ENCODE measurements at places on chromosomes 4 and X. TPM values are rescaled to one million over a fixed set of nuclear protein-coding genes. Genes with fewer than 3 reads are reported as not detected.

Gene CLDN34
- 0.13 TPM for total RNA-seq

Gene SERPINA7
- total RNA-seq: not detected

Gene PYURF
- total RNA-seq: 102 TPM

Gene CLCN3
- 25.7 TPM for total RNA-seq

Gene TCEAL5
- total RNA-seq: not detected

Gene MAGEA8
- total RNA-seq: not detected

Gene SPANXN4
- not detected for total RNA-seq

Gene S100P
- total RNA-seq: 20.1 TPM

Gene FAT1
- total RNA-seq: 116 TPM

Gene PTCHD1
- total RNA-seq: not detected

Gene MTTP
- total RNA-seq: not detected

Gene PRKG2
- total RNA-seq: 0.64 TPM

Gene FIP1L1
- 101 TPM for total RNA-seq

Gene KLHL13
- total RNA-seq: 0.96 TPM

Gene GK
- 1.8 TPM for total RNA-seq

Gene EDA2R
- 2.7 TPM for total RNA-seq

Gene ADH7
- total RNA-seq: not detected

Gene LRCH2
- 1.8 TPM for total RNA-seq

Gene SHOX
- not detected for total RNA-seq

Gene STAG2
- total RNA-seq: 73.2 TPM

Gene PDZD4
- 2.8 TPM for total RNA-seq

Gene PNMA3
- 0.08 TPM for total RNA-seq

Gene CCDC160
- 0.08 TPM for total RNA-seq

Gene TIMM17B
- 103 TPM for total RNA-seq

Gene BTK
- not detected for total RNA-seq

Gene CXCL3
- total RNA-seq: 4.3 TPM

Gene CFI
- total RNA-seq: 11.4 TPM

Gene OTUD4
- 12.1 TPM for total RNA-seq

Gene NLGN4X
- total RNA-seq: 24.3 TPM

Gene GATA1
- total RNA-seq: not detected

Gene ADH4
- not detected for total RNA-seq

Gene RHOXF1
- not detected for total RNA-seq

Gene VGLL1
- not detected for total RNA-seq

Gene PRRG3
- not detected for total RNA-seq

Gene CDKL2
- not detected for total RNA-seq
